NCI-H69 (cell line): ENCODE measurements at places on chromosomes 16 and 17.
A peak's percentile ranks its signal among the peaks of the same experiment; 100 is the strongest.

DNA sequence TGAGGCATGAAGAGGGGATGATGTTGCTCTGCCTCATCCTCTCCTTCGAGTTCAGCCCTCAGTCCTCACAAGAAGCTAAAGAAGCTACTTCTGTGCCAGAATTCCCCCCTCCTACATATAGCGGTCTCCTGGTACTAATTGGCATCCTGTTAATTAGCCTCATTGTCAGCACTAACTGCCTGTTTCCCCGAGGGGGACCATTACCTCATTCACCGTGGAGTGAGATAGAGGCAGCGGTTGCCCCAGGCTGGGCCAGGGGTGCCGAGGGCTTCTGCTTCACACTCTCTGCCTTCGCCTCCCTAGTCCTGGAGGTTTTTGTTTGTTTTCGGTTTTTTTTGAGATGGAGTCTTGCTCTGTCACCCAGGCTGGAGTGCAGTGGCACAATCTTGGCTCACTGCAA, 5.7 kb upstream of the MINK1 start:
- DNase-seq: peak; percentile 82

- no peak for DNase-seq
Measured at GRCh38 chr16:11170201-11170600, 85.8 kb downstream of the SOCS1 start.

DNA sequence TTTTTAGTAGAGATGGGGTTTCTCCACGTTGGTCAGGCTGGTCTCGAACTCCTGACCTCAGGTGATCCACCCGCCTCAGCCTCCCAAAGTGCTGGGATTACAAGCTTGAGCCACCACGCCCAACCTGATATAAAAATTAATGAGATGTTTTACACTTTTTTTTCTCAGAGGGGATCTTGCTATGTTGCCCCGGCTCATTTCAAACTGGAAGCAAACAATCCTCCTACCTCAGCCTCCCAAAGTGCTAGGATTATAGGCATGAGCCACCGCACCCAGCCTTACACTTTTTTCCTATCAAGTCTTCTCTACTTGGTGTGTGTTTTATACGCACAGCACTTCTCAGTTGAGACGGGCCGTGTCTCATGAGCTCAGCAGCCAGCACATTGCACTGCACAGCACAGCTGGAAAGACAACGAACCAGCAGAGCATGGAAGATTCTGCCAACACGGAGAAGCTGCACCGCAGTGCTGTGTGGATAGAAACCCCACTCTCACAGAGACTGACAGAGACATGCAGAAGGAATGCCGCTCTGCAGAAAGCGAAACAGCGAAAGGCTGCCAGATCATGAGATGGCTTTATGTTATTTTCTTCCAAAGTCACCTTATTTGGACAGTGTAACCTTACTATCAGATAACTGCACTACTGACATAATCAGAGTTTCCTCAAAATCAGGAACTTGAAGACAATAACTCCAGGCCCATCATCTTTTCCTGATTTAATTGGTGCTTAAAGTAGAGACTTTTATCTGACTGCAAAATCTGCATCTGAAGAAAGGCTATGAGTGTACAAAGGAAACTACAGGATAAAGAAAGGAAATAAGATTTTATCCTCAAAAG, 6.5 kb upstream of the QRICH2 start:
- DNase-seq: no peak

DNA sequence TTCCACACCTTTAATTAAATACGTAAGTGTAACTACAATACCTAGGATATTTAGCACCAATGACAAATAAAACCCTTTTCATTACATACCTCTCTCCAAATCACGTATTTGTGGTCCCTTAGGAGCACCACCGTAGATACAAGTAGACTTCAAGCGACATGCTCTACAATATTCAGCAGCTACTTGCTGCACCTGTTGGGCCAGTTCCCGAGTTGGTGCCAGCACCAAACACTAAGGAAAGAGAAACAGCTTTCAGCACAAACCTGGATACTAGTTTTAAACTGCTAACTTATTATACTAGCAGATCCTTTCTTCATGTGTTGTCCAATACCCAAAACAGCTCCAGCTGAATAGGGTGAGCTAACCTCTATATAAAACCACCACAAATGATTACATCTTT, 2.7 kb downstream of the DDX5 start:
- DNase-seq: no peak

GRCh38 chr16:30184096-30184890, 891 bp downstream of the CORO1A start:
- peak; percentile 96 for DNase-seq

- no peak for DNase-seq
Measured at GRCh38 chr17:40284085-40284713, 3.5 kb upstream of the CDC6 start.
